ENCODE measurements at places on chromosomes 5 and 9. TPM values are rescaled to one million over a fixed set of nuclear protein-coding genes. Genes with fewer than 3 reads are reported as not detected.

DNA sequence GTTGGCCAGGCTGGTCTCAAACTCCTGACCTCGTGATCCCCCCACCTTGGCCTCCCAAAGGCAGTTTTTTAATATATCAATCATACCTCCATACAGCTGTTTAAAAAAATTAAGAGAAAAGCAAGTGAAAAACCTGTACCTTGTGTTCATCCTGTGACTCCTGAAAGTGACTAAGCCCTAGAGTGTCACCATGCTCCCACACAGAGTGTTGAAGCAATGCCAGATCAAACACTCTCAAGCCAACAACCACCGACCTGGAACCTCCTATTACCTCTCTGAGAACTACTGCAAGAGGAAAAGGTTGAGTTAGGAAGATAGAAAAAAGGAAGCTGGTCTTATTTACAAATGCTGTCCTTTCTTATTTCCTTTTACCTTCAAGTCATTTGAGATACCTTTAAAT is 123.5 kb downstream of the RASEF start:
- no peak for ATAC-seq

- ATAC-seq: no peak
Measured at GRCh38 chr5:137206030-137206715, 293.0 kb downstream of the SPOCK1 start.

DNA sequence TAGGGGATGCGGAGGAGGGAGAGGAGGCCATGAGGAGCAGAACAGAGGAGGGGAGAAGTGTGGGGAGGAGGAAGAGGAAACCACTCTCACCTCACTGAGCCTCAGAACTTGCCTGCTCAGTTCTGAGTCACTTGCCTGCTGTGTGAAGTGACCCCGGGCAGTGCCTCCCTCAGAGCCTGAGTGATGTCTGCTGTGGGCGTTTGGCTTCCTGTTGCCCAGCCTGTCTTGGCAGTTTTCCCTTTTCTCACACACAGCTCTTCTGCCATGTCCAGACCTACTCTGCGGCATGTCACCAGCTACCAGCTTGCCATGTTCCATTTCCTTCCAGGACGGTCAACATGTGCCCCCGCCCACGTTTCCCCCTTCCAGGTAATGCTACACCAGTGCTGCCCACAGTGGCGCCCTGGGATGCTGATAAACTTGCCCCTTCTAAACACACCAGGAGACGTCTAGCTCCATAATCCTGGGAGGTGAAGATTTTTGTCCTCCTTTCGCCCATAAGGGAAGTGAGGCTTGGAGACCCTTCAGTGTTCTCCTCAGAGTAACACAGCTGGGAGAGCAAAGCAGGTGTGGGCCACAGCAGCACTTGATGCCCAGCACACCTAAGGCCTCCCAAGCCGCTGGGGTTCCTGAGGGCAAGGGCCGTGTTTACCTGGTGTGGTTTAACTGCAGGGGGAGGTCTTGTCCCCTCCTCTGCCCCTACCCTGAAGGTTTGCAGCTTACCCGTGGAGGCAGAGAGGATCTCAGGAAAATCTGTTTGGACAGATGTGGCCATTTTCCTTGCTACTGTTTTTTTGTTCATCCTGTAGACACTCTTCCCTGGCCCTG is 63.8 kb upstream of the RNF130 start:
- ATAC-seq: peak; percentile 88

DNA sequence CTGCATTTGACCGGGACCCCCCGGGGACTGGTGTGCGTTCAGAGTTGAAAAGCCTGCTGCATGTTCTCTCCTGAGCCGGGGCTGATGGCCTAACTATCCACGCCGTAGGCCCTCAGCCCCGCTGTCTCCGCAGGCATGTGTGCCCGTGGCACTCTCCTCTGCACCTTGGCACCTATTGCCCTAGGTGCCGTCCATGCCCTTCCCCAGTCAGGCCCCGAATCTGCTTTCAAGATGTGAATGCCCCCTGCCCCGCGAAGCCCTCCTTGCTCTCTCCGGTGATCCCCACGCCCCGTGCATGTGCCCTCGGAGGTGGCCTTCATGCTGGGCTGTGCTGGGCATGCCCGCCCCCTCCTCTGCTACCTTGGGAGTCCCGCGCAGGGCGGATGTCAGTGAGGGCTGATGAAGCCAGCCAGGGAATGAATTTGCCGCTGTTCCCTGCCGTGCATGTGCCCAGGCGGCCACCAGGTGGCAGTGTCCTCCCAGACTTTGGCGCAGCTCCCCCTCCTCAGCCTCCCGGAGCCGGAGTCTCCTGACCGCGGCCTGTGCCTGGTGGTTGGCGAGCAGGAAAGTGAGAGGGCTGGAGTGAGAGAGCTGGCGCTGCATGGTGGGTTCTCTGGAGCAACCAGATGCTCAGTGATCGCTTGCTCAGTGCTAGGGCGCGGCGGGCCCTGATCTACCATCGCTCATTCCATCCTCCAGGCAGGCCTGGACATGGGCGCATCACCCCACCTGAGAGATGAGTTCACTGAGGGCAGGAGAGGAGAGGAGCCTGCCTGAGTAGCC is 112.9 kb upstream of the LMX1B start:
- peak; percentile 64 for ATAC-seq

- ATAC-seq: no peak
Measured at GRCh38 chr5:76415855-76416254, 12.8 kb downstream of the IQGAP2 start.

GRCh38 chr9:87973122-87973521 is 1.2 kb downstream of the CDK20 start:
- ATAC-seq: no peak

DNA sequence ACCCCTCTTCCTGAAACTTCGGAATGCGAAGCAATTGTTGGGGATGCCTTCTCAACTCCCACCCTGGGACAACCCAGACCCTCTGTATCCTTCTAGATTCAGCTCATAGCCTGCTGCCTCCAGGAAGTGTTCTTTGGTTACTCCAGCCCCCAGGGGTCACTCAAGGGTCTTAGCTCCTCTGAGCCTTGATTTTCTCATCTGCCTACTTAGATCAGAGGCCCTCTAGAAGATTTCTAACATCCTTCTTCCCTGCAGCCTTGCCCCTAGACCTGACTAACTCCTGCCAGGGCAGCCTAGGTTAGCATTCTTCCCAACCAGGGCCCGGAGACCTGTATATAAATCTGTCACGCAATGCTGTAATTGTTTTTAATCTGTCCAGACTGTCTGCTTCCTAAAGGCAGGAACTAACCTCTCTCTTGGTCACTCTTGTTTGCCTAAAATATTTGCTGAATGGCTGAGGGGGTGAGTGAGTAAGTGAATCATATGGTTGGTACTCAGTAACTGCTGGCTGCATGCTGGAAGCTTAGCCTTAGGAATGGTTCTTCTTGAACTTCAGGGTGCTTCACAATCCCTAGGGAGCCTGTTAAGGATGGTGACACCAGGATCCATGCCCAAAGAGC is 8.2 kb downstream of the GALNT10 start:
- ATAC-seq: no peak

DNA sequence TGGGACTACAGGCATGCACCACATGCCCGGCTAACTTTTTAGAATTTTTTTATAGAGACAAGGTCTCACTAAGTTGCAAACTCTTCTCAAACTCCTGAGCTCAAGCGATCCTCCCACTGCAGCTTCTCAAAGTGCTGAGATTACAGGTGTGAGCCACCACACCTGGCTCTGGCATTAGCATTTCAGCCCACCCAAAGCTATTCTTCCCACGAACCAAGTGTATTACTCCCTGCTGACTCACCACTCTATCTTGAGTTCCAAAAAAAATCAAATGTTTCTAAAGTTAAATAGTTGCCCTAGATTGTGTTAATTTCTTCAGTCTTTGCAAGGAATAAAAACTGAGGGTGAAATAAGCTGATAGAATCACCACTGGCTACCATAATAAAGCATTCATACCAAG is 205.5 kb downstream of the ARRDC3 start:
- no peak for ATAC-seq

DNA sequence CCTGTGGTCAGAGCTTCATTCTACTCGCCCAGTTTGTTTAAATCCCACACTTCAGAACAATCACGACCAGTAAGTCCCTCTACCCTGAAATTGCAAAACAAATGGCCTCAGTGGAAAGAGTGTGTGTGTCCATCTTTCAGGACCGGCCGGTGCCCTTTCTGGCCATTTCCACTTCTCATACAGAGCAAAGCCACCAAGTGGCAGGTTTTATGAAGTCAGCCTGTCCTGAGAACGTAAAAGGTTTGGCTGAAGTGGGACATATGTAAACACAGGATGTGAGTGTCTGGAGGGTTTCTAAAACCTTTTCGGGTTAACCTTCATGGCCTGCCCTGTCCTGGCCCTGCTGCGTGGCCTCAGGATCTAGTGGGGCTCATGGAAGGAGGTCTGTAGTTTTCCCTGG is 24.7 kb downstream of the NXNL2 start:
- no peak for ATAC-seq

GRCh38 chr5:124599028-124599973 is 147.1 kb downstream of the ZNF608 start:
- ATAC-seq: peak; percentile 33

DNA sequence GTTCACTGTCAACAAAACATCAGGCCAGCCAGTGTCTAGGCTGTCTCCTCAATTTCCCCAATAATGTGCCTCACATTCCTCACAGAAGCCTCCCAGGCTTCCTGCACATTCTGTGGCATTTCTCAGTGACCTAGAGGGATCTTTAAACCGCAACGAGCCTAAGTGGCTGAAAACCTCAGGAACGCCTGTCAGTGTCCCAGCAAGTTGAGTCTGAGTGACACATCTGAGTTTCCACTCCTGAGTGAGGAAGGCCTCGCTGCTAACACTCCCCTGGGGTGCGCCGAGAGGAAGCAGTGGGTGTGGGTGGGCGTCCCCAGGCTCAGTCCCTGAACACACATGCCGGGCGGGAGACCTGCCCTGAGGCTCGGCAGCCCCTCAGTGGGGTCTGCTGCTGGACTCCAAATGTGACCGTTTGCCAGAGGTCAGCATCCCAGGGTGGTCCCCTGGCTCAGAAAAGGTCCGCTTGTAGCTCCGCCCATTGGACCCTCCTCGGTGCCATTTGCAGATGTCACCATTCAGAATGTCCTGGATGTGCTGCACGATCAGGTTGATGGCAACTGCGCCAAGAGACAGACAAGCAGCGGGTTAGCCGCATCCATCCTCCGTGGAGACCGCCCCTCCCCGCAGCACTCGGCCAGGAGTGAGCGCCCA is 6.3 kb downstream of the UCK1 start:
- ATAC-seq: no peak

GRCh38 chr9:38195737-38196161 is 126.7 kb upstream of the SHB start:
- no peak for ATAC-seq

DNA sequence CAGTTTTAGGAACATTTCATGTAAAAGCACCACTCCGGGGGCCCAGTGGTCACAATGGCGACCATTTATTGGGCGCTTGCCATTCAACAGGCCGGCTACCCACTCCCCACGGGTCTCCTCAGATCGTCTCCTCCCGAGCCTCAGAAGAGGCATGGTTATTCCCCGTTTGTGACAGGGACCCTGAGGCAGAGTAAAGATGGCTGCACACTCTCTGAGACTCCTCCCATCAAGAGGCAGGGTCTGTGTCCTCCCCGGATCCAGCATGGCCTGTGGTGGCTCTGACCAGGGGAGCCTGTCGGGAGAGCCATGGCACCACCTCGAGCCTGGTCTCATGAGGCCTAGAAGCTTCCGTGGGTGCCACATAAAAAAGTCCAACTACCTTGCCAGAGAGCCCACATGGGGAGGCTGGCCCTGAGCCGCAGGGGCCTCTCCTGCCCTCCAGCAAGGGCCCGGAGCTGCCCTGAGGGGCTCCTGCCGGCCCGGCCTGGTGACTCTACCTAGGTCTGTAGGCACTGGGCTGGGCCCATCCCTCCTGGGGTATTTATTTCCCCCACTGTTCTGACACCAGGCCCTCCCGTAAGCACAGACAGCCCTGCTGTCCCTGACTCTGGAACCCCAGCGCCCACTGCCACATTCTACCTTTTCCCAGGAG is 90.8 kb downstream of the VAV2 start:
- no peak for ATAC-seq

DNA sequence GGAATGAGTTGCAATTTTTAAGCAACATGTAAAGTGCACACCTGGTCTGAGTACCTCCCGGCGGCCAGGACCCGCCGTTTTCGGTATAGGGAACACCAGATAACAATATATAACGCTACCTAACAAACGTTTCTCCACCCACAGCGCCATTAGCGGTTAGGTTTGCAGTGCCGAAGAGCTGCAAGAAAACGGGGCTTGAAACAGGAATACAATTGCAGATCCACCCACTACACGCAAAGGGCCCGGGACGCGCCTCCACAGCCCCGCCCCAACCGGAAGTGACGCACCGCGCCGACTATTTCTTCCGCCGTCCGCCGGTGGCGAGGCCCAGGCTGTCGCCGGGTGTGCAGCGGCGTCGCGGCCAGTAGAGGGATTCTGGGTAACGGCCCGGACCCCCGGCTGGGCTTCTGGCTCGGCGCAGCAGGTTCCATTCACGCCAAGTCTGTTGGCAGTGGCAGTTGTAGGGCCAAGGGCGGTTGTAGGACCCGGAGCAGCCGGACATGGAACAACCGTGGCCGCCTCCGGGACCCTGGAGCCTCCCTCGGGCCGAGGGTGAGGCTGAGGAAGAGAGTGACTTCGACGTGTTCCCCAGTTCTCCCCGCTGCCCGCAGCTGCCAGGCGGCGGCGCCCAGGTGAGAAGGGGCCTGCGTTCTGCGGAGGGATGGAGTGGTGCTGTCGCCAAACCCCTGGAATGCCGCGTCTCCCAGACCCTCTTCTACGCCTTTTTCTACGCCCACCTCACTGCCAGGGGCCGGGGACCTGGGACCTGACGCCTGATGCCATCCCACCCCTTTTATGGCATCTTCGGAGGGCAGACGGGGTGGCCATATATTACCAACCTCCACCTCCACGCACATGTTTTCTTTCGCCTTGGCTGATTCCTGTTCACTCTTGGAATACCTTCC is at the start of gene CDC37L1:
Gene CDC37L1, plus strand, starts transcription at position 302 of the 905 bp plus-strand sequence. Its CDS starts 199 bp downstream, at position 501.
- ATAC-seq: peak; percentile 100

DNA sequence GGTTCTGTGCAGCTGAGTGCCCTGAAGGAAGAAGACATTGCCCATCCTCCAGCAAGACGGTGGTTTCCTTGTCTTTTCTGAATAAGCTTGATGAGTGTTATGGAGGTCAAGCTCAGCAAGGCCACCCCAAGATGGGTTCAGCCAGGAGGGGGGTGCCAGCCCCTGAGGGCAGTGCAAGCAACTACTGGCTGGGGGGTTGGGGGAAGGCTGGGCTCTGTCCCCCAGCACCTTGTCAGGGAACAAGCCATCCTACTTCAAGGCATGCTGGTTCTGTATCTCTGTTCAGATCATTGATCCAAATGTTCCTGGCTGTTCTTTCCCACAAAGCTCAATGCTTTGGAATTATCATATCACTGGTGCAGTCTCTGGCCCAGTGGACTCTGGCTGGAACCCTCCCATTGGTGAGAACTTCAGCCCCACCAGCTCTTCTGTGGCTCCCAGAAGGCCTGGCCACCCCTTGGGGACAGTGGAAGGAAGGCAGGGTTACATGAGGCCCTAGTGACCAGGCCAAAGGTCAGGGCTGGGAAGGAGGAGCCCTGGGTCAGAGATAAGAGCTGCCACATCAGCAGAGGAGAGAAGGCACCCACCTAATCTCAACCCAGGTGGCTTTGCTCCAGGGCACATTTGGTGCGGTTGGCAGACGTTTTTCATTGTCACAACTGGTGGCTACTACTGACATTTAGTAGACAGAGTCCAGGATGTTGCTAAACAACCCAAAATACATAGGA is 280.2 kb downstream of the IRX2 start:
- no peak for ATAC-seq

Gene ZFP37
- 1.1 TPM for total RNA-seq

Gene SPATA31A3
- total RNA-seq: not detected

Gene PAEP
- total RNA-seq: not detected

Measured in esophagus mucosa (tissue), 1 donor.